GM18507 (cell line): ENCODE measurements at places on chromosomes 2 and 18.

DNA sequence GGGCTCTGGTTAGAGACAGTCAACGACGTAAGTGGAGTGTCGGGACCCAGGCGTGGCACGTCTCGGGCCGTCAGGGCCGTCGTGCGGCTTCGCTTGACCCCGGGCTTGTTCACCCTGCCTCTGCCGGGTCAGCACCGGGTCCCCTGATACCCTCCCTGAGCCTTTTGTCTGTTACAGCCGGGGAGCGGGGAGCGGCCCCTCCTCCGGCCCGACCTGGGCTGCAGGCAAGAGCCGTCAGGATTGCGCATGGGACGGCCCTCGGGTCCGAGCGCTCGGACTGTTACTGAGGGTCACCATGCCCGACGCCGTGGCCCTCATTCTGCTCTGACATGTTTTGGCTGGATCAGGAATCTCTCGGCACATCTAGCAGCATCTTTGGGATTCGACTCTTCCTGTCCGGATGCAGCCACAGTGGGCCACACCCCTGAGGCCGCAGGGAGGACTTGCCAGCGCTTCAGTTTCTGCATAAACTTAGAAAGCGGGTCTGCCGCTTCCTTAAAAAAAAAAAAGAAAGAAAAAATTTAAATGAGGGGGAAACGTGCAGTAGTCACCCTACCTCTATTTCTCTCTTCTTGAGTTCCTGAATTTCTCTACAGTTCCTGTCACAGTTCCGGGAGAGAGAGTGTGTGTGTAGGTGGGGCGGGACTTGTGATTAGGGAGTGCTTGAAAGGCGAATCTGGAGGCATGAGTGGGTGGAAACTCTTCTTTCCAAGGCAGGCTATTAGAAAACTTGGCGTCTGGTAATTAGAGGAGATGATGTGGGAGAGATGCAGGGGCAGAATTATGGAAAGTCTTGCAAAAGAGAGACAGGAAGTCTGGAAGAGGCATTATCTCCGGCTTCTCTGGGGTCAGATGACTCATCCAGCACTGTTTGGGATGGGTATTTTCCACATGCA, 909 bp downstream of the TMEM87B start:
- DNase-seq: no peak

GRCh38 chr18:59802031-59802430, 97.8 kb upstream of the PMAIP1 start:
- DNase-seq: no peak

DNA sequence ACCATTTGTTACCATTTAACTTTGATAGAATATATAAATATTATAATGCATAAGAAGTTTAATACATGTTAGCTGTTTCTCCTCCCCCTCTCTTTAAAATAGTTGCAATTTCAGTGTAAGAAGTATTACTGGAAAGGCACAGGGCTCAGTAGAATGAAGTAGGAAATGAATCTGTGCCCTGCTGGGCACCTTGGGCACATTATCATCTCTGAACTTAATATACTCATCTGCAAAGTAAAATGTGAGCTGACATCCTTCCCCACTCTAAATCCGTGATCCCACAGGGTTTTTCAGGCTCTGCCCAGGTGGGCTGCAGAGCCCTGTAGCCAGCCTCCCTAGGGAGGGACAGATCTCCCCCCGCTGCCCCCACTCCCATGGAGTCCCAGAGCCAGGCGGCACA, 56.8 kb downstream of the DPP4 start:
- no peak for DNase-seq

GRCh38 chr18:69401972-69402532, 1.4 kb downstream of the DOK6 start:
- DNase-seq: no peak

DNA sequence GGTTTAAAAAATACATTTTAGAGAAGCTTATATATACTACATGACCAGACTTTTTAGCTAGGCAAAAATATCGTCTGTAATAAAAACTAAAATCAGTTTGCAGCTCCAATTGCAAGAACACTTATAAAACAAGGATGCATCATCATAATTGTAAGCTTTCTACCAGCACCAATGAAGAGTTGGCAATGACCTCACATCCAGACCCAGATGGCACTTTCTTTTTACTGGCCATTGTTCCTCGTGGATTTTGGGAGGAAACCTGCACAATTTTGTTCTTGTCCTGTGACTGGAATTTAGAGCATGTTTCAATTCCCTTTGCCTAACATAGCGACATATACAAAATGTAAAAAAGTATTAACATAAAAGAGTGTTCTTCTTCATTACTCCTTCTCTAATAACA, 174.3 kb downstream of the ZNF521 start:
- no peak for DNase-seq

DNA sequence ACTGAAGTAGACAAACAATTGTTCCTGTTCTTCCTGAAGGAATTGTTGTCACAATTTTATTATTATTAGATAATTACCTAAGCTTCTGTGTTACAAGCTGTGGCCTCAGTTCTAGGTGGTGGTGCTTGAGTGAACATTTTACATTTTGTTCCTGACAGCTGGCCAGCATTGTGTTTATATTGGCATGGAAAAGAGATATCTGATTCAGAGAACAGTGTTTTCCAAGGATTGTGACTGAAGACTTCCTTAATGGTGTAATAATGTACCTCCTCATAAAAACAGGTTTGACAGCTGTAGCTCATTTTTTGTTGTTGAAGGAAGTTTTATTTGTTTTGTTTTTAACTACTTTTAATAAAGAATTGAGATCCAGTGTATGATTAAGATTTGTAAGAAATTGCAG, 95.2 kb downstream of the EPB41L5 start:
- DNase-seq: no peak

- DNase-seq: no peak
Measured at GRCh38 chr18:2009942-2010697, 561.2 kb downstream of the METTL4 start.

DNA sequence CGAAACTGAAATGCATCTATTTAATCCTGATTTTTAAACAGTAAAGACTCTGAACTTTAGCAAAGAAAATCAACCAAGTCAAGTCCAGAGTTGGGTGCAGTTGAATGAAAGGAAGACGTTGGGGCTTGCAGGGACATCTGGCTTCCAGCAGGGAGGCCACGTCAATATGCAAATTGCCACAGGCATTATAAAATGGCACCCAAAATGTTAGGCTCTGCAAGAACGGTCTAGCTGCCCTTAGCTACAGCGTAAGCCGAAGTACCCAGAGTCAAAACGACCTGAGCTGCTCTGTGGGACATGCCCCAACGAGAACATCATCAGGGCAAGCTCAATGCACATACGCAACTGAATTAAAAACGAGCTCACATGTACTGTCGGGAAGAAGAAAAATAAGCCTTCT, 30.7 kb downstream of the DOCK10 start:
- no peak for DNase-seq

GRCh38 chr18:5091741-5092140, 105.3 kb downstream of the AKAIN1 start:
- no peak for DNase-seq

DNA sequence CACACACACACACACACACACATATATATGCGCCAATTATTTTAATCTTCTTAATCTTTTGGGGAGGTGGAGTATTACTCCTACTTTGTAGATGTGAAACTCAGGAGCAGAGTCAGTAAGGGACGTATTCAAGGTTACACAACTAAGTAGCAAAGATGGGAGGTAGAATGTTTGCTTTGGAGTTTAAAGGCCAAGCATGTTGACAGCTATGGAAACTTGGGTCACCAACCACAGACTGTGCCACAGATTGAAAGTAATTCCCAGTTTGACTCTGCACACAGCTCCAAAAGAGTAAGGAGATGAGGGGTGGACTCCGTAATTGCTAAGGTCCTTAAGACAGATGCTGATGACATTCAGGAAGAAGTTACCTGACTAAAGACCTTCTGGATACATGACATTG, 124.8 kb upstream of the ITGB6 start:
- no peak for DNase-seq

GRCh38 chr18:10923551-10924070, 225.8 kb downstream of the PIEZO2 start:
- no peak for DNase-seq

- DNase-seq: no peak
Measured at GRCh38 chr2:108492364-108492763, 41.9 kb upstream of the LIMS1 start.

- no peak for DNase-seq
Measured at GRCh38 chr2:55048508-55049042, 1.7 kb downstream of the RTN4 start.

DNA sequence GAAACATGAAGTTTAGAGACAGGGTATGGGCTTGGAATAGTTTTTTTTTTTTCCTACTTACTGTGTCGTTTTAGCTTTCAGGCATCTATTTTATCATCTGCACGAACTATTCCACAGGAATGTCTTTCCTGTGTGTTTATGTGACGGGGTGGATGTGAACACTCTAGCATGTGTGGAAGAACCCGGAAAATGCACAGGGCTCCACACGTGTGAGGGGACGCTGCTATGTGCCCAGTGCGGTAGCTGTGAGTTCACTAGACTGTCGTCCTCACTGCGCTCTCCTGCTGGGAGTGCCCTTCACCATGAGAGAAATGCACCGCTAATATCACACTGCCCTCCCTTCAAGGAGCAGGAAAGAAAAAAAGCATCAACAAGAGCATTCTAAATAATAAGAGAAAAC, 250.8 kb upstream of the PXDN start:
- no peak for DNase-seq

DNA sequence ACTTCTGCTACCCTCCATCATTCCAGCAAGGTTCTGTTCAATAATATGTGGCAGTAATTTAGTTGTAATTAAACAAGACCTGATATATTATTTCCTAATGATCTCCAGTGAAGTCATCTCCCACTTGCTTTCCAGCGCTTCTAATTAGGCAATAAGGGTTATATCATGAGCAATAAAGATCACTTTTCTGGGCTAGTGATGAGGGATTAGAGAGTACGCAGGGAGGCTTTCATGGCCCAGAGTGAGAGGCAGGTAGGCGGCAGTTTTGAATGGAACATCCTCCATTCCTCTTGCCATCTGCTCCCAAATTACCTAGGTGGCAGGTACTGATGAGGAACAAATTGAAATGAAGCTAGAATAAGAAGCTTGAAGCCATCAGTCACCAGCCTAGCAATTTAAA, 358.1 kb upstream of the SYT4 start:
- DNase-seq: no peak

DNA sequence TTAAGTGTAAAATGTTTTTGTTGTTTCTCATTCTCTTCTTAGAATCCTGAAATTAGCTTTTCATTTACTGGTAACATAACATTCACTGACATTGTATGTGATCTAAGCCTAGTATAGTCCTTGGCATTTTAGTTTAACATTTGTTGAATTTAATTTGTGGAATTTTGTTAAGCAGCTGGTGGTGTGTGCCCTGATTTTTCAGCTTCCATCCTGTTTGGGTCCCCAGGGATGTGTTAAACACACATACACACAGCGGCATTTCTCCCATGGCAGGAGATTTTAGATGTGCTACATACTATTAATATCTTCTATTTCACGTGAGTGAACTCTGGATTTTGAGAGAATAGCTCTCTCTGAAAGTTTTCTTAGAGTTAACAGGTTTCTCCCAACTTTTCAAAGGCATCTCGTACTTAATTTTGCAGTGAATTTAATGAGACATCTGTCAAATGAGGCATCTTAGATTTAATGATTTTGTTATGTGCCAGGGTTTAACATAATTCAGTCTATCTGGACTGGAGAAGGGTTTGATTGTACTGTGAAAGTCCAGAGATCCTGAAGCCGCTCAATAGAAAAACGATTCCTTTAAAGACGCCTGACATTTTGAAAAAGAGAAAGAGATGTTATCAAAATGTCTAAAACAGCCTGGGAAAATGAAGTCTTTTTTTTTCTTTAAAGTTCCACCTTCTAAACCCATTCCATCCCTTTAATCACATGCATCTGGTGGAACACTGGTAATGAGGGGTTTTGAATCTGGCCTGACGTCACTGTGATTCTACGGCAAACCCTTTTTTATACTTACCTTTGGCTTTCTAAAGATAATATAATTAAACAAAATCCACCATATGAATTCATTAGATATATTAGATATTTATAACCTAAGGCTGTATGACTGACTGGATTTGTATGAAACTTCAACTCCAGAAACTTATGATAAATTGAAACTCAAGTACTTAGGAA, 6.8 kb downstream of the PHLPP1 start:
- DNase-seq: no peak

GRCh38 chr2:211259831-211260476, 703.6 kb downstream of the CPS1 start:
- no peak for DNase-seq

- DNase-seq: no peak
Measured at GRCh38 chr18:77529492-77530176, 280.0 kb downstream of the GALR1 start.

DNA sequence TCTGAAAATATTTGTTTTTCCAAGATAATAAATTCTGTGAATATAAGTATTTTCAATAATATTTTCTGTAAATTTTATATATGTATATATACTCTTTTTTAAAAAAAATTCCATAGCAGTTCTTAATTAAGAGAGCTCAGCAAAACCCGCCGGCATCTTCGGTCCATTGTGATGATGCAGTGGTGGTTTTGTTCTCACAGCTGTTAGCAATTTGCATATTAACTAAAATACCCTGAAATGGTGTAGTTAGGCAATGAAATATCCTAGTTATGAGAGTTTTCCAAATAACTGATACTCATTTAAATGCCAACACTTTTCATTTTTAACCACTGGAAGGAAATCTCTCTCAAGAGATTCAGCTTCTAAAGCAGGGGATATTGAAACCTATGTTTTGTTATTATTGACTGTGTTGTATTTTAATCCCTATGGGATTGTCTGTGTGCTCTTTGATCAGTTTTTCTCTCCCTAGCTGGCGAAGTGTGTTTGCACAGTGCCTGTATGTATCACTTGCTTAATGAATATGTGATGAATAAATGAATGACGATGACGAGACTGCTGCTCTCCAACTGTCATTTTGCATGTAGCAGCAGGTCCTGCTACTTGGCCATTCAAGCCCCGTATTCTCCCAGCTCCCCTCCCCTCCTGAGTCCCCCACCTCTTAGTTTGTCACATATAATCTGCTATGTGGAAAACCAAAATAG, 42.4 kb downstream of the PSMG2 start:
- no peak for DNase-seq

DNA sequence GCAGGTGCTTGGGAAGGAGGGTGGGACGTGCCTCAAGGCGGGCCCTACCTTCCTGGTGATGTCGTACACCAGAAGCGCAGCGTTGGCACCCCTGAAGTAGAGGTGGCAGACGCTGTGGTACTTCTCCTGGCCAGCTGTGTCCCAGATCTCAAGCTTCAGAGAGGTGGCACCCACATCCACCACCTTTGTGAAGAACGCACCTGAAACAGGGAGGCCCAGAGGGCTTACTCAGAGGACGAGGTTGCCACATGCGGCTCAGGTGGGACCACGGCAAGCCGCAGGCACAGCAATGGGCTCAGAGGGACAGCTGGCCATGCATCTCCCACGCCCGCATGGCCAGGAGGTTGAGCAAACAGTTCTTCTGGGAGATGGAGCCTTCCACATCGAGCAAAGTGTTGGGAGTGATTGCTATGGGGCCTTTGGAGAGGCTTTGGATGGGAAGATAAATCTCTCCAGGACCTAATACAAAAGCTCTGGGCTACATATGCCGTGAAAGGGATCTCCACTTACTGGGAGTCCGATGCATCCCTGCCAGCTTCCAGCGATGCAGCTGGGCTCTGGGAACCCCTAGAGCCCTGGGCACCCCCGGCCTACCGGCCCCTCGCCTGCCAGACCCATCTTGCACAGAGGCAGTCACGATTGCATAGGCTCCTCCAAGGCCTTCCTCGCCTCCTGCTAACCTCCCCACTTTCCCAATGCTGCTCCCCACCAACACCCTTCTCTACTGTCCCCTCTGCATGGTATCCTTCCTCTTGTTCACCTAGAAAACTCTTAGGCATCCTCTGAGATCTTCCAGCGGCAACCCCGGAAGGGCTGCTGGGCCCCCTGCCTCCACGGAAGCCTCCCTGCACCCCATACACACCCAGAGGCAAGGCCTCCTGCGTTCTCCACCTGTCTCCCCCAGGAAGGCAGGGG, 11.8 kb downstream of the PRLH start:
- DNase-seq: no peak

GRCh38 chr2:238502088-238502810, 75.5 kb downstream of the ASB1 start:
- no peak for DNase-seq
